Mucosa of gallbladder (tissue), 1 donor: ENCODE measurements at places on chromosomes 16 and 17. TPM values are rescaled to one million over a fixed set of nuclear protein-coding genes. Genes with fewer than 3 reads are reported as not detected.
A peak's percentile ranks its signal among the peaks of the same experiment; 100 is the strongest.

- DNase-seq = no peak
Observed at GRCh38 chr16:14225457-14225856, 154.3 kb downstream of the MRTFB start.

- DNase-seq = no peak
Observed at GRCh38 chr17:9403257-9403656, 172.4 kb downstream of the STX8 start.

DNA sequence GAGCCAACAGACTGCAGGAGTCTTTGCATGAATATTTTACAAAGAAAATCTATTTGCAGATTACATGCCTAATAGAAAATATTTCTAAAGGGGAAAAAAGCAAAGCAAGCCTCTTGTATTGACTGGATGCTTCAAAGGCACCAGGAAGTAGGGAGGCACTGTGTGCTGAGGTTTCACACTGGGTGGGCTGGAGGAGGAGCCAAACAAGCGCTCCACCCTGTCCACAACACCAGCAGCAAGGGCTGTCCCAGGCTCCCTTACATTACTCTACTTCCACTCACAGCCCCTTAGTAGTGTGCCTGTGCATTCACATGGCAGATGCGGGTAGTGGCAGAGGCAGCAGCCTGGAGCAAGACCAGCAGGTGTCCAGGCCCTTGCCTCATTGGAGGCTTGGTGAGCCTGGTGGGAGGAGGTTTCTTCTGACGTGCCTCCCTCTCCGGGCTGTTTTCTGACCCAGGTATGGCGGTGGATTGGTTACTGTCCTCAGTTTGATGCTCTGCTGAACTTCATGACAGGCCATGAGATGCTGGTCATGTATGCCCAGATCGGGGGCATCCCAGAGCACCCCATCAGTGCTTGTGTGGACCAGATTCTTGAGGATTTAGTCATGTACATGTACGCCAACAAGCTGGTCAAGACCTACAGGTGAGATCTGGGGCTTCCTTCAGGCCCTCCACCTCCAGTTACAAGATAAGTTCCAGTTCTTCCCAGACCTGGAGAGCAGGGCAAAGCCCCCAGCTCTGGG is 7.0 kb upstream of the CCNF start:
- DNase-seq = no peak

DNA sequence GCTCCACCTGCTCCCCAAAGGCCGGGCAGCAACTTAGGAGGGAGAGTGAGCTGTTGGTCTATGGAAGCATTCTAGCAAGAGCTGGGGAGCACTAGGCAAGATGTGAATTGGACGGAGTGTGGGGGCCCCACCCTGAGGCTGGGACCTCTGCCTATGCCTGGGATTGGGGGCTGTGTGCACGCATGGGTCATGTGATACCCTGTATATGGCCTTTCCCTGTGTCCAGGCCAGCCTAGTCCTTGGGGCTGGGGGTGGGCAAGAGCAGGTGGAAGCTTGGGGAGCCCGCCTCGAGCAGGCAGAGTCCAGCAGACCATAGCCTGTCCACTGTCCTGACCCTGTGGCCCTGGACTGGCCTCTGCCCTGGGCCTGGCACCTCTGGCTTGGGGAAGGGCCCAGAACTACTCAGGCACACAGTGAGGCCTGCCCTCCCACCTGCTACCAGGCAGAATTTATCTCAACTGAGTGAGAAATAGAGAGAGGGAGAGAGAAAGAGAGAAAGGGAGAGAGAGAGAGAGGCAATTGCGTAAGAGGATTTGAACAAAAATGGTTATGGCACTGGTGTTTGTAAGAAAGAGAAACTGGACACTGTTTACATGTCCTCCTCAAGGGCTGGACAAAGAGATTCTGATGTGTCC is 19.1 kb downstream of the PDP2 start:
- no peak for DNase-seq

GRCh38 chr17:41520821-41521521 is 2.3 kb upstream of the KRT15 start:
- DNase-seq = no peak

DNA sequence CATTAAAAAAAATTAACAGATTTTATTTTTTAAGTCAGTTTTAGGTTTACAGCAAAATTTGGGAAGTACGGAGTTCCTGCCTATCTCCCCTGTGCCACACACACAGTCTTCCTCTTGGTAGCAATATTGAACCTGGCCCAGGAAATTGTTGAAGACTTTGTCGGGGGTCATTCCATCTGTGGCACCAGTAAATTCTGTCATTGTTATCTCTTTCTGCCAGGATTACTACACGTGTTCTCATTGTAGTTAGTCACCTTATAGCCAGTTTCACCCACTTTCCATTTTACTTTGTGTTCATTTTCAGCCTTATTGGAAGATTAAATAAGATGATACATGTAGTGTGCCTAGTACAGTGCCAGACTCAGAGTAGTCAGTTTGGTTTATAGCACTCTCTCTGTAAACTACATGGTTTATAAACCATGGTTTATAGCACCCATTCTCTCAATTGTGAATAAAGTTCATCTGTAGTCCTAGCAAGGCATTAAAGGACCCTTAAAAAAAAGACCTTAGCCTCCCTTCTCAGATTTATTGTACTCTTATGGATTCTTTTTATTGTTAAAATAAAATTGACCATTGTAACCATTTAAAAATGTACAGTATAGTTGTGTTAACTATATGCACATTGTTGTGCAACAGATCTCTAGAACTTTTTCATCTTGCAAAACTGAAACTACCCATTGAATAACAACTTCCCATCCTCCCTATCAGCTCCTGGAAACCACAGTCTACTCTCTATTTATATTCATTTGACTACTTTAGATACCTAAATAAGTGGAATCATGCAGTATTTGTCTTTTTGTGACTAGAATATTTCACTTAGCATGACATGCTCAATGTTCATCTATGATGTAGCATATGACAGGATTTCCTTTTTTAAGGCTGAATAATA is 36.1 kb downstream of the NLK start:
- DNase-seq = no peak

DNA sequence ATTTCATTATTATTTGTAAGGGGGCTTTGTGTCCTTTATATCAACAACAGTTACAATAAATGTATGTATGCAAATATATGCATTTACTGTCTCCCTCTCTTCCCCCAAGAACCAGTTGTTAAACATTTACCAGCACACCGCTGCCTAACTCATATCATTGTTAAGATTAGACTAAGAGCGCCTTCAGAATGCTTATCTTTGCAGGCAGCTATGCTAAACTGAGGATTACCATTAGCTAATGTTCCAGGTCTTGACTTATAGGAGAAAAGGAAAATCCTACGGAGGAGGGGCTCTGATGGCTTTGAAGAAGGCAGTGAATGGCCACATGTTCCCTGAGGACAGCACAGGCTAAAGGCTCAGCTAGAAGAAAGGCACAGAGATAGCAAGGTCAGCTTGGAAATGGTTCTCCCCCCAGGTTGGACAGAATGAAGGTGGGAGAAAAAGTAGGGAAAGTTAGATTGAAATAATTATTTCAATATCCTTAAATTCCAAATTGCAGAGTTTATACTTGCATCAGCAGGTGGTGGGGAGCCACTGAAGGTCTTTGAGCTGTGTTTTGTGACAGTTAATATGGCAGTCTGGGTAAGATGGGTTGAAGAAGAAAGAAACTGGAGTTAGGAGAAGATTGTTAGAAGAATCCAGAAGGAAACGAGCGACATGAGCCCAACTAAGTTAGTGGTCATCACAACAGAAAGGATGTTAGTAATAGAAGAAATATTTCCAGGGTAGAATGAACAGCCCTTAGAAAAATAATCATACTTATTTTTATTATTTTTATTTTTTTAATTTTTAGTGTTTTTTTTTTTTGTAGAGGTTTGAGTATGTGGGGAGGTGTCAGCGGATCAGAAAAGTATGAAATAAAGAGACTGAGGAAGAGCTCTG is 87.0 kb upstream of the MAF start:
- DNase-seq = no peak

DNA sequence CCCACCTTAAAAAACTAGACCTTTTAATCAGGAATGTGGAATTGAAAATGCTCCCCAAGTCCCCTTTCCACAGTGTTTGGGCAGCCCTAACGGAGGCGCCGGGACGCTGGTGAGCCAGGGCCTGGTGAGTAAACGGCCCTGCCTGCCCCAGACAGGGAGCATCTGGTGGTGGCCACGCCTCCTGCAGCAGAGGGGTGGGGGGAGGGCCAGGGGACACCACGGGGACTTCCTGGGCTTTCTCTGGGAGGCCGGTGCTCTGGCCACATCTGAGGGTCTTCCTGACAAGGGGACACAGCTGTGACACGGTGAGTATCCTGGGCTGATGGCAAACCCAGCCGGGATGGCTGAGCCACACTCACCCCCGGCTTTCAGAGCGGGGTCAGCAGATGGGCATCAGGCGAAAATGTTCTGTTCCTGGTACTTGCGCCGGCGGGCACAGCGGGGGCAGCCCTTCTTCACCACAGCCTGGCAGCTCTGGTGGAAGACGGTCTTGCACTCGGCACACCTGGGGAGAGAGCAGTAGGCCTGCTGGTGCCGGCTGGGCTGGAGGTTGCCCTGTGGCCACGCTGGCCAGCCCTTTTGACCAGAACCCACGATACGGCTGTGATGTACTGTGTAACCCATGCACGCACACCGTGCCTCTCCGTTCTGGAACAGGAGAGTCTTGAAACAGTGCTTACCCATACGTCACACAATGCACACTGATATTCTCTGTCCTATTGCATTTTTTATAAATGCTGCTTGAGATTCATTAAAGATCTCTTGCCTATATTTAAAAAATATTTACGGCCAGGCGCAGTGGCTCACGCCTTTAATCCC is 5.0 kb upstream of the ARHGAP27 start:
- DNase-seq = no peak

DNA sequence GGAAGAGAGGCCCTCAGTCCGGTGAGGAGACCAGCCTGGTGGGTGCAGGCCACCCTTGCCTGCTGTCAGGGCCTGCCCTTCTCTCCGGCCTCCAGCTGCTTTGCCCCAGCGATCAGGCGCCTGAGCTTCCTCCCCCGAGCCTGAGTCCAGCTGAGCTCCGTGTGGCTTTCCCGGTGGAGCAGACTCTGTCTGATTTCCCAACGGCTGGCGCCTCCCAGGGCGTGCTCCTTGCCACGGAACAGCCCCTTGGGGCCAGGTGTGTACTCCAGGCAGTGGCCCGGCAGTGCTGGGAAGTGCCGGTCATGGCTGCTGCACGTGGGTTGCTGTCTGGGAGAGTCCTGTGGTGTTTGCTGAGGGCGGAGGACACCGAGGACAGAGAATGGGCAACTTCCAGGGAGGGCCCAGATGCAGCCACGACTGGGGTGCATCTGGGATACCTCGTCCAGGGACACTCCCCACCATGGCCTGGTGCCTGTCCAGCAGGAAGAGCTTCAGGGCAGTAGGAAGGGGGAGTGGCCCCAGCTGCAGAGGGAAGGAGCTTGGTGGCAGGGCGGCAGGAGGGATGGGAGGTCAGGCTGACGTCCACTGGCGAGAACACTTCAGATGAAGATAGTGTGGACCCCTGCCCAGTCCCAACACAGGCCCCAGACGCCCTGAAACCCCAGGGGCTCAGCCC is 22.5 kb downstream of the METRNL start:
- no peak for DNase-seq

DNA sequence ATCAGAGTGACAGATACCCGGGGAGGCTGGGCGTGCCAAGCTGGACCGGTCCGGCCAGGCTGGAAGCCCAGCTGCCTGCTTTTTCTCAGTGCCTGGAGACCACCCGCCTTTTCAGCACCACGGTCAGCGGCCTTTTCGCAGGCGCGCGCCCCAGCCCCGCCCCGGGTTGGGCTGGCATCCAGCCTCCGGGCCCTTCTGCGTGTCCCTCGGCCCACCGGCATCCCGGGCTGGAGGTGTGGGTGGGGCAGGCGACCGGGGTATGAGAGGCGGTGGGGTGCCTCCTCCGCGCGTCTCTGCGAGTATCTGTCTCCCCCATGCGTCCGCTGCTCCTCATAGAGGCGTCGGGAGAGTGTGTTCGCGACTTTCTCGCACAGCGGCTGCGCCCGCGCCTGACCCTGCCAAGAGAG is 102.5 kb downstream of the MRM1 start:
- DNase-seq = peak; percentile 41

- no peak for DNase-seq
Observed at GRCh38 chr17:7336240-7337175, at the start of gene ACAP1. ACAP1 (plus strand) TSS chr17:7336529; CDS start chr17:7336735, 206 bp downstream.

- no peak for DNase-seq
Observed at GRCh38 chr16:30551781-30552180, 6.4 kb downstream of the ZNF764 start.

- DNase-seq = no peak
Observed at GRCh38 chr16:27706866-27707685, 157.1 kb downstream of the KATNIP start.

- no peak for DNase-seq
Observed at GRCh38 chr16:82178352-82178751, 8.3 kb upstream of the MPHOSPH6 start.

GRCh38 chr17:41546819-41547218 is 18.7 kb upstream of the KRT19 start:
- no peak for DNase-seq

Gene TBC1D3D
- 0.58 TPM for total RNA-seq

Gene EVI2A
- 10.9 TPM for total RNA-seq

Gene EVI2B
- 13.0 TPM for total RNA-seq

Gene NXPH3
- 2.9 TPM for total RNA-seq

Gene ITGA2B
- total RNA-seq = 2.9 TPM

Gene ABCC3
- total RNA-seq = 367 TPM

Gene CMTM1
- 12.1 TPM for total RNA-seq

Gene BLTP2
- 161 TPM for total RNA-seq

Gene GNGT2
- 3.4 TPM for total RNA-seq
